ENCODE measurements at places on chromosomes 6 and 20.

GRCh38 chr20:3318226-3318884, 79.4 kb upstream of the SLC4A11 start:
- DNase-seq: no peak

GRCh38 chr6:14790976-14791375, 454.9 kb upstream of the JARID2 start:
- DNase-seq: no peak

DNA sequence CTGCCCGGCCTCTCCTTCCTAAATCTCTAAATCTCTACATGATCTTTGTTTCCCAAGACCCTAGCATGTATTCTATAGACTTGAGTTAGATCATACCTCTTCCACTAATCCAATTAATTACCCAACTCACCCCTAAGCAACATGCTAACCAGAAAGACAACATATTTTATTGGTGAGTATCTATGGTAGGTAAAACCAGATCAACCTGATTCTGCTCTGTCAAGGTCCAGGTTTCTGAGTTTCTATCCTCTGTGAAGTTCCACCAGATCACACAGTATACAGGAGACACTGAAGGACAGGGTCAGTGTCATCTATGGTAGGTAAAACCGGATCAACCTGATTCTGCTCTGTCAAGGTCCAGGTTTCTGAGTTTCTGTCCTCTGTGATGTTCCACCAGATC, 363.2 kb upstream of the MARCKS start:
- DNase-seq: no peak

DNA sequence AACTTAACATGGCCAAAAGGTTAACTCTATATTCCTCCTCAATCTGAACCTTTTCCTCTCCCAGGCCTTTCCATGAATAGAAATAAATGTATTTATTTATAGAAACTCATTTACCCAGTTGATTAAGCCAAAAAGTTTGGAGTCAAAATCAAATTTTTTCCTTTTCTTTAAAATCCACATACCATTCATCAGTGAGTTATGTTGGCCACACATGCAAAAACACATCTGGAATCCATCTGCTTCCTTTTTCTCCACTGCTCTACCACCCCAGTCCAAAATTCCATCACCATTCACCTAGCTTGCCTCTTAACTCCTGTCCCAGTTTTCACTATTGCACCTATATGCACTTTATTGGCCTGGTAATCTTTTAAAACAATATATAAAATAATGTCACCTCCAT, 62.4 kb upstream of the TMEM200A start:
- DNase-seq: no peak

Data from stimulated activated CD8-positive, alpha-beta memory T cell treated with anti-CD3 and anti-CD28 coated beads, Interleukin-7, amount 100 ng/mL, for 48 hours (primary cell).